NCI-H524 (cell line): ENCODE measurements at places on chromosomes 13 and 19.
A peak's percentile ranks its signal among the peaks of the same experiment; 100 is the strongest.

GRCh38 chr13:42747399-42747873, 33.9 kb upstream of the FAM216B start:
- DNase-seq, result no peak

- no peak for DNase-seq
Observed at GRCh38 chr19:8004723-8005513, 523 bp downstream of the ELAVL1 start.

- no peak for DNase-seq
Observed at GRCh38 chr13:111639196-111639705, 318.8 kb downstream of the TEX29 start.

GRCh38 chr13:79859756-79860155, 378.8 kb downstream of the NDFIP2 start:
- DNase-seq, result no peak

- DNase-seq, result no peak
Observed at GRCh38 chr19:33497778-33498175, 23.8 kb downstream of the PEPD start.

- no peak for DNase-seq
Observed at GRCh38 chr13:70593716-70594115, 485.5 kb upstream of the KLHL1 start.

DNA sequence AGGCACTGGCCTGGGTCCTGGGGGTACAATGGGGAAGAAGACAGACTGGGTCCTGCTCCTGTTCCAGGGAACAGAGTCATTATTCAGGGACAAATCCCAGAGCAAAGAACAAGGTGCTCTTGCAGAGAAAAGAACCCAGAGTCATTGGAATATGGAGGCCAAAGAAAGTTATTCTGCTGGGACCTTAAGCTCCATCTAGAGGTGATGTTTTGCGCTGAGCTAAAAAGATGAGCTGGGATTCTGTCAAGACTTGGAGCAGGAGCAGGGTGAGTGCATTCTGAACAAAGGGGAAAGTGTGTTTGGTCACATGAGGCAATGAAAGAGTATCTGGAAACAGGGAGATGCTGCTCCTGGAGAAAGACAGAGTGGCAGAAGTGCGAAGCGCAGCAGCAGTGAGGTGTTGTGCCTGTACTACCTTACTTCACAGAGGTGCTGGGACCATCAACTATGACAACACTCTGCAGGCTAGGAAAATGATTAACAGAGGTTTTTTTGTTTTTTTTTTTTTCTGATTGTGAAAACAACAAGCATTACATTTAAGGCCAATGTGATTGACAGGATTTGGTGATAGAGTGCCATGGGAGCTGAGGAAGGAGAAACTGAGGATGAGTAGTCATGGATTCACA, 95.3 kb upstream of the TNFSF11 start:
- no peak for DNase-seq

DNA sequence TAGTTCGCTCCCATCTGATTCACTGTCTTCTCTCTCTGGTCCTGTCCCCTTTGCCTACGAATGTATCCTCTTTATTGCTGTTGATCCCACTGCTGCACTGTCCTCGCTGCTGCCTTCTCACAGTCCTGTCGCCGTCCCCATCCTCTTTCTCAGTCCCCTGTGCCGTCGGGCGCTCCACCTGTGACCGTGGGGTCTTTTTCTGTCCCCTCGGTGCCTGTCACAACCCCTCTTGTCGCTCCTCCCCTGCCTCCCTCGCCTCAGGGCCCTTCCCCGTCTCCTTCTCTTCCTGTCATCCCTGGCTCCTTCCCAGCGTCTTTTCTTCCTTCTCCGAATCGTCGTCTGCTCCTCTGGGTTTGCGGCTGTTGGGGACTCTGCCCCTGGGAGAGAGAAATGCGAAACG, 32.3 kb downstream of the SYT3 start:
- no peak for DNase-seq

GRCh38 chr19:3984908-3985642, at the start of gene EEF2:
Gene EEF2, minus strand, starts transcription at chr19:3985463. Its CDS starts 83 bp downstream, at chr19:3985380.
- peak; percentile 94 for DNase-seq
